Panc1 (cell line): ENCODE measurements at places on chromosomes 3 and 15.

DNA sequence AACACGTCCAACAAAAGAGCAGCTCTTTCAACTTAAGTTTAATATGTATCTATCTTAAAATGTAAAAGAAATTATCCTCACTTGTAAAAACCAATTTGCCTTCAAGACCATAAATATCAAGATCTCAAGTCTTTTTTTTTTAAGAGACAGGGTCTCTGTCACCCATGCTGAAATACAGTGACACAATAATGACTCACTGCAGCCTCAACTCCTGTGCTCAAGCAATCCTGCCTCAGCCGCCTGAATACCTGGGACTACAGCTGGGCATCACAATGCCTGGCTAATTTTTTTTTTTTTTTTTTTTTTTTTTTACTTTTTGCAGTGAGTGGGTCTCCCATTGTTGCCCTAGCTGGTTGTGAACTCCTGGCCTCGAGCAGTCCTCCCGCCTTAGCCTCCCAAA is 26.0 kb downstream of the ACAP2 start:
- DNase-seq, result no peak

- DNase-seq, result no peak
These were observed 12.3 kb upstream of the PCSK6 start for GRCh38 chr15:101501703-101502373.

- DNase-seq, result no peak
These were observed 118.8 kb upstream of the GALNT15 start for GRCh38 chr3:16055606-16056211.

GRCh38 chr3:60577601-60578000 is 673.7 kb downstream of the FHIT start:
- DNase-seq, result no peak

DNA sequence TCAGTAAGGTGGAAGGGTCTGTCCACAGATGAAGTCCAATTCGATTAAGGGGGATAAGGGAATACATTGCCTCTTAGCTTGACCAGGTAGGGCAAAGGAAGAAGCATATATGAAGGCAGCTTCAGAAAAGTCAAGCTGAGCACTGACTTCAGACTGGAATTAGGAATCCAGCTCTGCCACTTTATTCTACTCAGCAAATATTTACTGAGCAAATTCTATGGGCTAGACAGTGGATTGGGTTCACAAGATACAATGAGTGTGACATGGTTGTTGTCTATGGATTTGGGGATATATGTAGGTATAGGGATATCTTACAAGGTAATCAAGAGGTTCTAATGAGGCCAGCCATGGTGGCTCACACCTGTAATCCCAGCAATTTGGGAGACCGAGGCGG is 526 bp downstream of the ADIPOQ start:
- DNase-seq, result no peak
